Endothelial cell of umbilical vein (primary cell): ENCODE measurements at places on chromosomes 2 and 18. TPM values are rescaled to one million over a fixed set of nuclear protein-coding genes. Genes with fewer than 3 reads are reported as not detected.

GRCh38 chr2:187593697-187594096, 39.5 kb upstream of the TFPI start:
- DNase-seq = no peak

DSG1 gene
- not detected in 2 replicates for polyA plus RNA-seq

DNA sequence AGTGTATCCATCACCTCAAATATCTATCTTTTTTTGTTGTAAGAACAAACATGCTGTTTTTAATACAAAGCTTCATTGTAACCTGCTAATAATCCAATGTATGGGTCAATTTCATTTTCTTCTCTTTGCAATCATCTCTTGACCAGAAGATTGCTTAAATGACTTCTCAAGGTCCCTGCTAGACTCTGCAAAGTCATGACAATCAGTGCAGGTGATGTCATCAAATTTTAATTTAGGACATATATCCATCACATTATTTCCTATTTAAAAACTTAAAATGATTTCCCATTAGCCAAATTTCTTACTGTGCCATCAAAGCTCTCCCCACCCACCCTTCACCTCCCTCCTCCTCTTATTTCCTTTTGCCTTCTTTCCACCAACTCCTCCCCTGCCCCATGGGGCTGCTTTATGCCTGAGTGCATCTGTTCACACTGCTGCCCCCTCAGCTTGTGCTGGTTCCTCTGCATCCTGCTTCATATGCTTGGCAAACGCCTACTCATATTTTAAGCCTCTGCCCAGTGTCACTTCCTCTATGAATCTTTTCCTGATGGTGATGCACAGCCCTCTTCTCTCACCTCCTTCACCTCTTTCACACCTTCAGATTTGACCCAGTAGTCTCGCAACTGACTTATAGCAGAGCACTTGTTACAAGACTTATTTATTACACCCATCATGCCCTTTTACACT, 20.3 kb downstream of the PLEK start:
- no peak for DNase-seq

- no peak for DNase-seq
Observed at GRCh38 chr2:241763551-241764274, 12.9 kb upstream of the GAL3ST2 start.

- no peak for DNase-seq
Observed at GRCh38 chr18:79387214-79387613, 8.5 kb upstream of the NFATC1 start.

GRCh38 chr2:224041554-224041953, 2.5 kb upstream of the SERPINE2 start:
- no peak for DNase-seq

- no peak for DNase-seq
Observed at GRCh38 chr2:234373481-234374149, 123.3 kb downstream of the ARL4C start.

PRADC1 gene
- 32.7 and 42.6 TPM in 2 replicates for polyA plus RNA-seq
